ENCODE measurements at places on chromosomes 11 and 22. TPM values are rescaled to one million over a fixed set of nuclear protein-coding genes. Genes with fewer than 3 reads are reported as not detected.

Gene RFPL3
- not detected for total RNA-seq

Gene YPEL4
- total RNA-seq: 0.17 TPM

Gene MED15
- 120 TPM for total RNA-seq

Gene HIRA
- total RNA-seq: 24.8 TPM

Gene GLYATL2
- total RNA-seq: not detected

- peak; percentile 92 for DNase-seq
These were observed 51.4 kb upstream of the NUP50 start for GRCh38 chr22:45112136-45112879.

- DNase-seq: no peak
These were observed 453 bp downstream of the GAS2 start for GRCh38 chr11:22666688-22667439.

DNA sequence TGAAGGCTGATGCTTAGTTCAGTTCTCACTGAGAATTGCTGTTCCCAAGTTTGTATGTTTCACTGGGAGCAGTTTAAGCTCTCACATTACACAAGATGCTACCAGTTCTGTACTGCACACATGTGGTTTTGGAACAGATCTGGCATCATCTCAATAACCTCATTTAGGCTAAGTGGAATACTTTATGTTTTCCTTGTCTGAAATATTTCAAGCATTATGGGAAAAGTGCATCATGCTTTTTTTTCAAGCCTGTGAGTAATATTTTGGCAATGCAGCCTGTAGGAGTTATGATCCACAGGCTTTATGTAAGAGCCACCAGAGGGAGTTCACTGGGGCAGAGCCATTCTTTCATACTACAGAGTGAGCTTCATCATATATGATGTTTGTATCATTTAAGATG is 141.5 kb downstream of the OR4C45 start:
- DNase-seq: peak; percentile 63

DNA sequence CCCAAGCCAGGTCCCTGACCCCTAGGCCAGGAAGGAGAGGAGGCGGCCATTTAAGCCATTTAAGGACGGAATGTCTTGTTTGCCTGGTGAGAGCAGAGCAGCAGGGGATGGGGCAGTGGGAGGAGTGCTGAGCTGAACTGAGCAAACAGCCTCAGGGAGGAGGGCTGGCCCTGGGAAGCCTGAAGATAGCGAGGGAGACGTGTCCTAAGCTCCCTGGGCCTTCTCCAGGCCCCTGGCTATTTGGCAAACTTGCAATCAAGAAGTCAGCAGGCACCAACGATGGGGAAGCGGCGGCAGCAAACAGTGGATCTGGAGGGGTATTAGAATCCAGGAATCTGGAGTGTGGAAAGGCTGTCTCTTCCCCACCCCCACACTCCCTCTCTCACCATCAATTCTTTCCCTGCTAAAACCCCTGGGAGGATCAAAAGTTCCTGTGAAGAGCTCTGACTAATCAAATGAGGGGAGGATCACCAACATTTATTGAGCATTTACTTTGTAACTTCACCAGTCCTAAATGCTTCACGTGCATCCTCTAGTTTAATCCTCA is 8.8 kb downstream of the BCL9L start:
- DNase-seq: peak; percentile 89

DNA sequence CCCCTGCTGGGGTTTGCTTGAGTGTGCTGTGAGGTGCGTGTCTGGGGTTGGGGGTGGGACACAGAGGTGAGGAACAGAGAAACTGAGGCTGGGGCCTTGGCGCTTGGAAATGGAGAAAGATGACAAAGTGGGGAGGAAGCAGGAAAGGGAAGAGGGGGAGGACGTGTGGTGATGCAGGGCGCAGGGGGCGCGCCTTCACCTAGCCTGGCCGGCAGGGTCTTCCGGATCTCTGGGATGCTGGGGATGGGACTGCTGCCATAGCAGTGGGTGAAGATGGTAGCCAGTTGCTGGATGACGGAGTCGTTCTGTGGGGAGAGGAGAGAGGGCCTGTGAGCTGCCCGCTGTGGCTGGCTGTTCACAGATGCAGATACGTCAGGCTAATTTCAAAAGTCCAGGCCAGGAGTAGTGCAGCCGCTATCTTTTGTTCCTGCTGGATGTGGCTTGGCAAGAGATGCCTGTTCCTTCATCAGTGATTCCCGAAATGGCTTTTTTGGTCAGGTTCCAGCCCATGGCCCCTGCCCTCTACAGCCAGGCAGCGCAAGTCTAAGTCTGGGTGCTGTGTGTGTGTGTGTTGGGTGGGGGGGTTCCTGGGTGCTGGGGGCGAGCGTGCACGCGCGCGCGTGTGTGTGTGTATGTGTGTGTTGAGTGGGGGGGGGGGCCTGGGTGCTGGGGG is 54.8 kb downstream of the NAT10 start:
- DNase-seq: no peak

DNA sequence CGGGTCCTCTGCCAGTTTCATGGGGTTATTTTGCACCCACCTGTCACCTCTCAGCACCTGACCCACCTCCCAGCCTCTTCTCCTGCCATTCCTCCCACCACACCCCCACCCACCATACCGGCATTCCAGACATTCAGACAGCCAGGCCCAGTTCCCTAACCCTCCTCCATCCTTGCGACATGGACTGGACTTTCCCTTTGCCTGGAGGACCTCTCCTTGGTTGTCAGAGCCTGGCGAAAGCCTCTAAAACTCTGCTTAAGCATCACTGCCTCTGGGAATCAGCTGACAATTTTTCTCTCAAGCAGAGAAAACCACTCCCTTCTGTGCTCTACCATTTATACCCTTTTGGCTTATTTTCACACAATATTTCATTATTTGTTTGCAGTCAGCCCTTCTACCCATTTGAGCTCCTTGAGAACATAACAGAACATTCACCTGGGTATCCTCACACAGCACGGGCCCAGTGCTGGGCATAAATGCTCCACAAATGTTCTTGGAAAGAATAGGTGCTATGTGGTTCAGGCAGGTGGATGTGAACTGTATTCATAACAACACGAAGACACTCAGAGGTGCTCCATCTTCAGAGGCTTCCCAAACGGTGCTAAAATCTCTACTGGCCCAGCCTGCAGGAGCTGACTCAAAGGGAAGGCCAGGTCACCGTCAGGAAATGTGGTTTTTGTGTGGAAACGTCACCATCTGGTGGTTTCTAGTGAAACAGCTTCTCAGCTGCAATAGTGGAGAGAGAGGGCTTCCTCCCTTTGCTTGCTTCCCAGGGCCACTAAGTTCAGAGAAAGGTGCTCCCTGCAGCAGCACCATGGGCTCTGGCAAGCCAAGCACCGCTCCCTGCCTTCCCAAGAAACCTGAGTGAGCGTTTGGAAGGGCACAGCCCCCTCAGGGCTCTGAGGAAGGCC is 10.4 kb downstream of the SPATA19 start:
- peak; percentile 25 for DNase-seq

GRCh38 chr11:102596578-102596977 is 28.6 kb downstream of the MMP20 start:
- no peak for DNase-seq

GRCh38 chr11:93623179-93623578 is 38.3 kb upstream of the CEP295 start:
- no peak for DNase-seq

DNA sequence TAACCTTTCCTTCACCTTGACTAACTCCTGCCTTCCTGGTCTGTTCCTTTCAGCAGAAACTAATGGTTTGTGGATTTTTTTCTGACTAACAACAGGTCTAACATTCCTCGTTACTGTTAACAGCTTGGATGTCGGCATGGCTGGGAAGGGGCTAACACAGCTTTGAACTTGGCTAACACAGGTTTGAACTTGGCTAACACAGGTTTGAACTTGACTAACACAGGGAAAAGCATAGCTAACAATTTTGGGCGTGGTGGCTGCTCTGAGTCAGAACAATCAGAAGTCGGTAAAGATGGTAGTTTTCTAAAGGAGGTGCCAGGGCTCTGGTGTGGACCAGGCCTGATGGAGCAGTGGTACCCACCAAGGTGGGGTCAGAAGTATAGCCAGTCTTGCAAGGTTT is 16.1 kb downstream of the MIAT start:
- DNase-seq: no peak

DNA sequence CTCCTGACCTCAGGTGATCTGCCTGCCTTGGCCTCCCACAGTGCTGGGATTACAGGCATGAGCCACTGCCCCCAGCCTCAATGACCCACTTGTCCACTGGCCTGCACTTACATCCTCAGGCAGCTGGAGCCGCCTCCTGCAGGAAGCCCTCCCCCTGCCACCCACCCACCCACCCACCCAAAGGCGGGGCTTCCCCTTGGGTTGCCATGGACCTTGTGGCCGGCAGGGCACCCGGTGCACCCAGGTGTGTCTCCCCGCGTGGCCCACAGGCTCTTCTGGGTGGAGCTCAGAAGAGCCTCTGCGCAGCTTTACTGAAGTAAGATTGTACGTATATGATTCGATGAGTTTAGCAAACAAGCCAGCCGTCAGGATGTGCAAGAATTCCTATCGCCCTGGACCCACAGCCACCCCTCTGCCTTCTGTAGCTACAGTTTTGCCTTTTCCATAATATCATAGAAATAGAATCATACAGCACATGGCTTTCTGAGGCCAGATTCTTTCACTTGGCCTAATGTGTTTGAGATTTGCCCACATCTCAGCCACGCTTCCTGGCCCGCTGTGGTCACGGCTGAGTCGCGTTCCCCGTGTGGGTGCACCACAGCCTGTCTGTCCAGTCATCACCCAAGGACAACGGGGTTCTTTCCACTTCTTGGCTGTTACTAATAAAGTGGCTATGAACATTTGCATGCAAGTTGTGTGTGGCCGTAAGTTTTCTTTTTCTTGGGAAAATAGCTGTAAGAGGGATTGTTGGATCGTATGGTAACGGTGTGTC is 5.3 kb upstream of the BRSK2 start:
- DNase-seq: peak; percentile 5

DNA sequence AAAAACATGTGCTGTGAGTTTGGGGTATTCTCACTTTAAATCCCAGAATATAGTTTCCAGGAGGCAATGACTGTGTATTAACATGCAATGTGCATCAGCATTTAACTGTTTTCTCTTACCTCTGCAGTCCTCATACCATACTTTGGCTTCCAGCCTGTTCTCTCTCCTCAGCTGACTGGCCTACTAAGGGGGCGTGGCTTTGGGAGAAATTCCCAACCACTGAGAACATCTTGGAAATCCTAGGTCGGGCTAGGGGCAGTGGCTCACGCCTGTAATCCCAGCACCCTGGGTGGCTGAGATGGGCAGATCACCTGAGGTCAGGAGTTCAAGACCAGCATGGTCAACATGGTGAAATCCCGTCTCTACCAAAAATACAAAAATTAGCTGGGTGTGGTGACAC is 13.5 kb upstream of the ZC3H12C start:
- DNase-seq: no peak

DNA sequence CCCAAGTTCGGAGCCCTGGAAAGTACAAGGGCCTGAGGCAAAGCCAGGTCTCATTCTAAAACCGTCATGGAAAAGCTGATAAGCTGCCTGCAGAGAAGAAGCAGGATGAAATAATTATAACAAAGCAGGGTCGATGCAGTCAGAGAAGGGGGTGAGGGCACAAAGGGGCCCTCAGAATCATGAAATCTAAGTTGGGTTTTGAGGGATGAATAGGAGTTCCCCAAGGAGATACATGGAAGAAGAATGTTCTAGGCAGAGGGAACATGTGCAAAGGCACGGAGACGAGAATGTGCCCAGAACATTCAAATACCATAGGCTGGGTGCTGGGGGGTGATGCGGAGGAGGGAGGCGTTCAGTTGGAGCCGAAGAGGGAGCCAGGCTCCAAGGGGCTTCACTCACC is 25.0 kb downstream of the IGLL1 start:
- DNase-seq: no peak

Data from HFFc6 (cell line).